ENCODE measurements at places on chromosomes 12 and 14. TPM values are rescaled to one million over a fixed set of nuclear protein-coding genes. Genes with fewer than 3 reads are reported as not detected.

DNA sequence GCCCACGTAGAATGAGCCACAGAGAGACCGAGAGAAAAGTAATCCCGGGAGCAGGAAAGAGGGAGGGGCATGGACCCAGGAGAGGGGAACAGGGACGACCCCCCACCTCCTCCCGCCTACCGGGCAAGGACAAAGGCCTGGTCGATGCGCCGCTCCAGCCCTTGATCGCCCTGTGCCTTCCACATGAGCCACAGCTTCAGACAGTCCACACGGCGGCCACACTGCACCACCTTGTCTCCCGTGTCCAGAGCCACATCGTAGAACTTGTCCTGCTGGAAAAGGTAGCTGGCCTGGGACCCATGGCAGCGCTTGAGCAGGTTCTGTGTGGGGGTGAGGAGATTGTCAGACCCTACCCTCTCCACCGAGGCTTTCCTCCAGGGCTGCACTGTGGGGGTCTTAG lies 20.5 kb upstream of the ZNF740 start:
- no peak for DNase-seq

DNA sequence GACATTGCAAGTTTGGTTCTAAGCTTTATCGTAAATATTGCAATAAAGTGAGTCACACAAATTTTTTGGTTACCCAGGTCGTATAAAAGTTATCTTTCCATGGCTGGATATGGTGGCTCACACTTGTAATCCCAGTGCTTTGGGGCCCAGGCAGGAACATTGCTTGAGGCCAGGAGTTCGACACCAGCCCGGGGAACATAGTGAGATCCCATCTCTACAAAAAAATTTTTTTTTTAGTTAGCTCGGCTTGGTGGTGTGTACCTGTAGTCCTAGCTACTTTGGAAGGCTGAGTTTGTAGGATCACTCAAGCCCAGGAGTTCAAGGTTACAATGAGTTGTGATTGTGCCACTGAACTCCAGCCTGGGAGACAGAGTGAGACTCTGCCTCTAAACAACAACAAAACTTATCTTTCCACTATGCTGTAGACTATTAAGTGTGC lies 24.4 kb downstream of the PRORP start:
- no peak for DNase-seq

- DNase-seq = no peak
Observed at GRCh38 chr12:34404377-34405285, 382.3 kb downstream of the ALG10 start.

DNA sequence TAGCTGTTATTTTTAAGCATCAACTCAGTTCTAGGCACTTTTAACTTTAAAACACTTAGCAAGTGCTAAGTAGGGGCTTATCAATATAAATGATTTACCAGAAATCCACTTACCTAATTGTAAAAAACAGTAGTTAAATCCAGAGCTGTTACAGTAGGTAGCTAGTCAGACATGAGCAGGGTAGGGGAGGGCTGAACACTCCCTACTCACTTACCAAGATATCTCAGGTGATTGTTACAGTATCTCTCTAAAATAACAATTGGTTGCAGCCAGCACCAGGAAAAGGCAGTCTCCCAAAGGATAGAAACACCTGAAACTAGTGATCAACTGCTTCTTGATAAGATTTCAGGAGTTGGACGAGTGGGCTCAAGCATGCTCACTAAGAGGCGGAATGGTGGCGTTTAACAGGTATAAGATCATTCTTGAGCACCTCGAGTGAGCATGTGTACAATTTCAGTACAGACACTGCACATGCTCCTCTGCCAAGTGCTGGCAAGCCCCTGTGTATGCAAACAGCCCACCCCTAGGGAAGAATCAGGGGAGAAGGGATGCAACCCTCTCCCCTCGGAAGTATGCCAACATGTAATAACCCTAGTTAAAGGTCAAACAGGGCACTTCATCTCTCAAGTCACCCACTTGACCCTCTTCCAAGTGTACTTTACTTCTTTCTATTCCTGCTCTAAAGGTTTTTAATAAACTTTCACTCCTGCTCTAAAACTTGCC lies 1113.6 kb upstream of the SEL1L start:
- DNase-seq = no peak

DNA sequence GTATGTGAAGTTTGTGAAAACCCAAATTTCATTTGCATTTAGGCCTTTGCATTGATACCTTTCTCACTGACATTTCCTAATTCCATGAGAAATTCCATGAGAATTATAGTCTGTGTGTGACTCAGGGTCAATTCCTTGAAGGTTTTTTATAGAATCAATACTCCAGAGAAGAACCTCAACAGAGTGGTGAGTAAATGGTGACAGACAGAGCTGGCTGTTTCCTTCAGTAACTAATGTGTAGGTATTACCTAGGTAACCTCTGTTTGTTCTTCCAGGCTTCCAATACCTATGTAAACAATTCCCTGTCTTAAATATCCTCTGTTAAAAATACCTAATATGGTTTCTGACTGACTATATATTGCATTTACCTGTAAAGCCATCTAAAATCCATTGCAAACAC lies 117.0 kb downstream of the TTC8 start:
- no peak for DNase-seq

DNA sequence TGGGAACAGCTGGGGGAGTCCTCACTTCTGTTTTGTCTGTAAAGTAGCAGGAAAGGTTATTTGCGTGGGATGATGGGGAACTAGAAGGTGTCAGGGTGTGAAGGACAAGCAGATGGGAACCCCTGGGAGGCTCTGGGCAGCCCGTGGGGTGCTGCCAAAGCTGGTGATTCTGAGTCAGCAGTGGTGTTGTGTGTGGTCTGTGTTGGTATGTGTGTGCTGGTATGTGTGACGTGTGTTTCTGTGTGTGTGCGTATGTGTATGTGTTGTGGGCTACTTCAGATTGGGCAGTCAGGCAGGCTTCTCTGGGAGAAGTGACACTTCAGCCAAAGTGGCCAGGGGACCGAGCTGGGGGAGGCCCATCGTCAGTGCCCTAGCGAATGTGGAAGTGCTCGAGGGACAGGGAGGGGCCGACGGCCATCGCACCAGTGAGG lies 15.3 kb upstream of the BDKRB2 start:
- no peak for DNase-seq

Gene SLC25A47
- not detected for total RNA-seq

Gene VRTN
- 0.20 TPM for total RNA-seq

Gene CMA1
- total RNA-seq = 0.69 TPM

Gene IL26
- total RNA-seq = not detected

Gene LRIG3
- 241 TPM for total RNA-seq

Gene SLC24A4
- 0.49 TPM for total RNA-seq

Gene TNFAIP2
- 41.3 TPM for total RNA-seq
